ENCODE measurements at places on chromosomes 6 and 20.

DNA sequence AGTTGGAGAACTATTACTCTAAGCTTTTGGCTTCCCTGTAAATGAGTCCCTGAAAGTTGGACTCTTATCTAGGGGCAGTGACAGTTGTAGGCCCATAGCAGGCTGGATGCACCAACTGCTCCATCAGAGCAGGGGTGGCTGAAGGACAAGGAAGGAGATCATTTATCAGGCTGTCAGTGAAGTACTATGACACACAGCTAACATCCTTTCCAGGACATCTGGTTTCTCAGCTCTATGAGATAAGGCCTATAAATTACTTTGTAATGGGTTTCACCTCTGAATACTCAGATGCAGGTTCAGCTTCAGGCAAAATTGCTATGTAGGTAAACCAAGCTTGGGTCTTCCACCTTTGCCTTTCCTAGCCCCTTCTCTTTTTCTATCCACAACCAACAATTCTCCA lies 468.5 kb downstream of the KIF16B start:
- no peak for DNase-seq

DNA sequence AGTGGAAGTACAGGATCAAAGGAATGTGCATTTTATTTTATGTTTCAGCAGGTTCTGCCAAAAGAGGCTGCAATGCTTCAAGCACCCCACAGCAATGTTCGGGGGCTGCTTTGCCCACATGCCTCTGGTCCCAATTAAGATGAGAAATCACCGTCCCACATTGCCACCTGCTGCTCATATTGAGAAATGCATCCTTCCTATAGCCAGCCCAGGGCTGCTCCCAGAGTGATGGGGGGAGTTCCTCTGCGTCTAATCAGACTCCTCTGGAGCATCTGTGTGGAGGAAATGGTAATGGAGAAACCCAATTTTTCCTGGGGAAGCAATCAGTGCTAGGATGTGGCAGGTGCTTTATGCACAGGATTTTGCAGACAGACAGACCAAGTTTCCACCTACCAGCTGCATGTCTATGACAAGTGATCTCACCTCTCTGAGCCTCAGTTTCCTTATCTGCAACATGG lies 33.7 kb downstream of the PTGIS start:
- DNase-seq, result peak; percentile 23

- no peak for DNase-seq
Measured at GRCh38 chr20:50218987-50219435, 28.4 kb downstream of the CEBPB start.

DNA sequence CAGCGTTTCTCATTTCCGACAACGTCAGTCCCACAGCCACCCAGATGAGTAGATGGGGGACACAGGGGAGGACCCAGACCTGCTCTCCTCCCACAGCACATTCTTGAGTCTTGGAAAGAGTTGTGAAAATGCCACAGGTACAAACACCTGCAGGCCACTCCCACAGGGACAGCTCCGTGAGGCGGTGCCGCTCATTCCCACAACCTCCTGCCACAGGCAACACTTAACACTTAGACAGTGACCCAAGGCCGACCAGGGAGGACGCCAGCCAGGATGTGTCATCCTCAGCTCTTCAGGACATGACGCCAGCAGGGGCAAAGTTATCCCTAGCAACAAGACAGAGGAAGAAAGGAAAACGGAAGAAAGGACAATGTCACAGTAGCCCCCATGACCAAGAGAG lies 22.9 kb upstream of the HLA-B start:
- no peak for DNase-seq

DNA sequence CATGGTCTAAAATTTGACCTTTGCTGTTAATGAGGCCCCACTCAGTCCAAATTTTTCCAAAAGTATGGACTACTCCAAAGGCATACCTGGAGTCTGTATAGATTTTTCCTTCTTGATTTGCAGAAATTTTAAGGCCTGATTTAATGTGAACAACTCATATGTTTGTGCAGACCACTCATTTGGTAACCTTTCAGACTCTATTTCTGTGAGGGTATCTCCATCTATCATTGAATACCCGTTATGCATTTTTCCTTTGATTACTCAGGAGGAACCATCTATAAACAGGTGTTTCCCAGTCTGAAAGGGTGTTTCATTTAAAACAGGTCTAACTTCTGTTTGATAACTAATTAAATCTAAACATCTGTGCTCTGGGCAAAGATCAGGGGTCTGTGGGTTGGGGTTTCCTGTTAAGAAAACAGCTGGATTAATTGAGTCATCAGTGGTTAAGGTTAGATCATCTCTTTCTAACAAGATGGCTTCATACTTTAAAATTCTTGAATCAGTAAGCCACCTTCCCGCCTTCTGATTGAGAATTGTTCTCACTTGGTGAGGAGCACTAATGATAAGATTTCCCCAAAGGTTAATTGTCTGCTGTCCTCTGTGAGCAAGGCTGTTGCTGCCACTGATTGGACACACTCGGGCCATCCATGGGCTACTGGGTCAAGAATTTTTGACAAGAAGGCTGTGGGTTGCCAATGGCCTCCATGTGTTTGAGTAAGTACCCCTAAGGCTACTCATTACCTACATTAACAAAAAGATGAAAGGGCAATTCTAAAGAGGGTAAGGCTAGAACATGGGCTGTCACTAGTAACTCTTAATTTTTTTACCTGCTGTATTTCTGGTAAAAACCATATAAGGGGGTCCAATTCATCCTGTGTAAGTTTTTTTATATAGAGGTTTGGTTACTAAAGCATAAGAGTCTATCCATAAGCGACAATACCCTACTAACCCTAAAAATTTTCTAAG lies 24.1 kb downstream of the HLA-B start:
- DNase-seq, result peak; percentile 76

- no peak for DNase-seq
Measured at GRCh38 chr20:38892091-38892981, 33.9 kb upstream of the FAM83D start.

DNA sequence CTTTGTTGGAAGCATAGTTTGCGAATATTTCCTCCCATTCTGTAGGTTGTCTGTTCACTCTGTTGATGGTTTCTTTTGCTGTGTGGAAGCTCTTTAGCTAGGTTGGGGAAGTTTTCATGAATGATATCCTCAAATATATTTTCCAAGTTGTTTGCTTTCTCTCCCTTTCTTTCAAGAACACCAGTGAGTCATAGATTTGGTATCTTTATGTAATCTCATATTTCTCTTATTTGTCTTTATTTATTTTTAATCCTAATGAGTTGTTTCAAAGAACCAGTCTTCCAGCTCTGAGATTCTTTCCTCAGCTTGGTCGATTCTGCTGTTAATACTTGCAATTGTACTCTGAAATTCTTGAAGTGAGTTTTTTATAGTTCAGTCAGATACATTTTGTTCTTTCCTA lies 628.0 kb upstream of the ID4 start:
- DNase-seq, result no peak
